Activated T-helper 2 cell treated with anti-CD3 and anti-CD28 coated beads, Interferon-gamma antibody, Interleukin-2, Interleukin-4, amounts not matched to agents 10 μg/mL and 5 μg/mL and 100 μg/mL, durations not matched to agents 14 hours and 24 hours and 36 hours (primary cell): ENCODE measurements at places on chromosomes 1 and 21. TPM values are rescaled to one million over a fixed set of nuclear protein-coding genes. Genes with fewer than 3 reads are reported as not detected.

- DNase-seq, result no peak
These were observed 6.7 kb upstream of the IRF2BP2 start for GRCh38 chr1:234616644-234617043.

Gene SLC1A7
- total RNA-seq, result not detected in 2 replicates

- no peak for DNase-seq
These were observed 20.9 kb upstream of the RGL1 start for GRCh38 chr1:183783767-183784637.

DNA sequence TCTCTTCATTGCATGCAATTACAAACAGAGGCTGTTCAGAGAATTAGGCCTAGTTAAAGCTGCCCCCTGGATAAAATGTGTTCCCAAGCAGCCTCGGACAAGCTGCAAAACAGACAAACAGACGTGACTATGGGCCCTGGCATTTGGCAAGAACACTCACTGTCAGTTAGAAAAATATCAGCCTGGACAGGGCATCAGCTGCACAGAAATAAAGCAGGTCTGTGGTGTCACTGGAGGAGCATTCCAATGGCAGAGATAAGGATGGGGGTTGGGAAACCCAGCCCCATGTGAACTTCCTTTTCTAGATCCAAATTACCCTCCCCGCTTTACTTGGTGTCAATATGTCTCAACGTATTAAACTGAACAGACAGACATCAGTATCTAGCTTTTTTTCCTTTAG, 177.1 kb downstream of the GPATCH2 start:
- no peak for DNase-seq

GRCh38 chr1:1407636-1408318, 684 bp upstream of the MRPL20 start:
- DNase-seq, result no peak

Gene DDR2
- total RNA-seq, result 0.80 and 1.1 TPM in 2 replicates

DNA sequence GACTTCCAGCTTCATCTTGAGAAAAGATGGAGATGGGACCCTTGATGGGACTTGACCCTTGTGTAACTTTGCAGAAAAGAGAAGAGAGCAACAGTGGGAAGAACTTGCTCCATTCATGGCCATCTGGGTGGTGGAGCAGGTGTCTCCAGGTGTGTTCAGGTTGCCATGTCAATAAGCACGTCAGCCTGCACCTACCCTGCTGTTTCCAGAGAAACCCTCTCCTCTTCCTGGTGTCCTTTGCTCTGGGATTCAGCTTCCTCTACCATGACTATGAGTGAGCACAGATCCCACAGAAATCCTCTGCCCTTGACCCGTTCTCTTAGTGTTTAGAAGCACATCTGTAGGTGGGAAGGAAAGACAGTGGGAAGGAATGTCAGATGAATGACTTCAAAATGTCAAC, 21.8 kb upstream of the OTUD3 start:
- DNase-seq, result no peak

DNA sequence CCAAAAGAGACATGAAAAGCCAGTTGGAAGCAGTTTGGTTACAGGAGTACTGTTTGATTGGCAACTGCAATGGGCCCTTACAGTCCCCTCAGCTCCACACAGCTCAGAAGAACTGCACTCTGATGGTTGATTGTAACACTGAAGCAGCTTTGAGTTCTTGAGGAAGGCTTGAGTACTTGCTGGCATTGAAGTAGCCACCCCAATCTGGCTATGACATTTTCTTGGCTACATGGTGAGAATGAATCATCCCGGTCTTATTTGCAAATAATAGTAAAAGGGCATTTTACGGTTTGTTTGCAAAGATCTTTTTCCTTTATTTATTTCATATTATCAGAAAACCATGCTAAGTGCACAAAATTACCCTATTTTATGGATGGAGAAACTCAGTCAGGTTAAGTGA, 159.7 kb upstream of the BEND5 start:
- no peak for DNase-seq

GRCh38 chr1:1206376-1206965, at the start of gene TNFRSF18:
Gene TNFRSF18 (minus strand): TSS chr1:1206592. CDS start chr1:1206571, 21 bp downstream.
- DNase-seq, result no peak

- no peak for DNase-seq
These were observed 84.1 kb upstream of the ZNF326 start for GRCh38 chr1:89910780-89911179.

Gene PERM1
- total RNA-seq, result not detected in 2 replicates

Gene ANGPTL3
- not detected in 2 replicates for total RNA-seq

GRCh38 chr1:35454176-35454575, 103.0 kb downstream of the KIAA0319L start:
- no peak for DNase-seq

DNA sequence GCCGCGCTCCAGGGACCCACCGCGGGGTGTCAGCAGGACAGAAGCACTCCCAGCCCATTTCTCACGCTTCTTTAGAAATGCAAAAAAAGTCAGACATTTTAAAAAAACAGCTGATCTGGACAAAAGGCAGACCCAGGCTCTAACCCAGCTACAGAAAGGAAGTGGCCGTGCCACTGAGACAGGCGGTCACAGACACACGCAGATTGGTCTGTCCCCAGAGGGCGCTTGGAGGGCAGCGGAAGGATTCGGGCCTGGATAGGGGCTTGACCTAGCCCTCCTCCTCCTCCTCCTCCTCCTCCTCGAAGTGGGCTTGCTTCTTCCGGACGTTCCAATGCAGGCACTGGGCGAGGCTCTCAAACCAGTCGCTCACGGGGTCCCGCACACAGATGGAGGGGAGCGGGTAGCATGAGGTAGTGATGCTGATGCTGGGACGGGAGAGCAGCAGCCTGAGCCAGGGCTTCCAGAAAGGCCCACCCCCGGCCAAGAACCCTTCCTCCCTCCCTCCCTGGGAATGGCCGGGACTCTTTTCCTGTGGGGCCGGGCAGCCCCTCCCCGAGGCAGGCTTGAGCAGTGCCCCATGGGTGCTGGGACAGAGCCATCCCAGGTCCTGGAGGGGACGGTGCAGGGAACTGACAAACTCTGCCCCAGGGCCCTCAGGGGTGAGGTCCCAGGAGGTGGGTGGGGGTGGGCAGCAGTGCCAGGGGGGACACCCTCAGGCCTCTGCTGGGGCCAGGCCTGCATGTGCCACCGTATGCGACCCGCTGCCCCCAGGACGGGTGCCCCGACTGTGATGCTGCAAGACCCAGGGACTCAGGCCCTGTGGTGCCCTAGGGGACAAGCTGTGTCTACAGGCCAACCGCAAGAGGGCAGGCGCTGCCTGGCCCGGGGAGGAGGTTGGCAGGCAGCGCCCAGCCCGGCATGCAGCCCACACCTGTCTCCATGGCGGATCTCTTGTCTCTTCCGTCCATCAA, 25.3 kb downstream of the NADK start:
- no peak for DNase-seq

DNA sequence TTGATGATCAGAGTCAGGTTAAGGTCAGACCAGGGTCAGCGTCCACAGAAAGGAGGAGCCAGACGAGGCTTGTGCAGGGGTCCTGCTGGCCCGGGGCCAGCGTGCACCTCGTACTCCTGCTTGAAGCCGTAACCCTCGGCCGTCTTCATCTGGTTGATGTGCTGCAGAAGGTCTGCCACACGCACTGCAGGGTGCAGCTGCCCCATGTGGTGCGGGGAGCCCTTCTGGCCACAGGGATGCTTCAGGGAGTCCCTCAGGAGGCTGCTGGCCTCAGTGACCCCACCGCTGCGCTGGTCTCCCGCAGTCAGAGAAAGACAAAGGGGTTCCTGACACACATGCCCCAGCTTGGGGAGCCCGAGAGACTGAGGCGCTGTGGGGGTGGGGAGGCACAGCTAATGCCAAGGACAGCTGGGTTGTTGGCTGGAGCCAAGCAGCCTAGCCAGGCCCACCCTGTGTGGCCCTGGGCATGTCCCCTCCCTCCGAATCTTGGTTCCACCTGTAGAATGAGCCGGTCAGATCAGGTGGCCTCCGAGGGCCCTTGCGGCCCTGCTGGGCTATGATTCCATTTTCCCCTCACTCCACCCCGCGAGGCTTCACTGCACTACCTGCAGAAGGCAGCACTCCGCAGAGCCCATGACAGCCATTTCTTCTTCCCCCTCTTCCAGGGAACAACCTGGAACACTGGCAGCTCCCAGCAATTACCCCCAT, 251.9 kb downstream of the PTPRU start:
- DNase-seq, result no peak

GRCh38 chr1:202036595-202037387, 26.4 kb downstream of the ELF3 start:
- DNase-seq, result no peak

GRCh38 chr1:178503849-178504248, 7.1 kb upstream of the CLEC20A start:
- DNase-seq, result no peak

GRCh38 chr1:99771513-99771918, 5.1 kb upstream of the FRRS1 start:
- no peak for DNase-seq

GRCh38 chr21:44771896-44772525, 29.6 kb downstream of the UBE2G2 start:
- DNase-seq, result no peak

Gene PCP4
- not detected in 2 replicates for total RNA-seq

DNA sequence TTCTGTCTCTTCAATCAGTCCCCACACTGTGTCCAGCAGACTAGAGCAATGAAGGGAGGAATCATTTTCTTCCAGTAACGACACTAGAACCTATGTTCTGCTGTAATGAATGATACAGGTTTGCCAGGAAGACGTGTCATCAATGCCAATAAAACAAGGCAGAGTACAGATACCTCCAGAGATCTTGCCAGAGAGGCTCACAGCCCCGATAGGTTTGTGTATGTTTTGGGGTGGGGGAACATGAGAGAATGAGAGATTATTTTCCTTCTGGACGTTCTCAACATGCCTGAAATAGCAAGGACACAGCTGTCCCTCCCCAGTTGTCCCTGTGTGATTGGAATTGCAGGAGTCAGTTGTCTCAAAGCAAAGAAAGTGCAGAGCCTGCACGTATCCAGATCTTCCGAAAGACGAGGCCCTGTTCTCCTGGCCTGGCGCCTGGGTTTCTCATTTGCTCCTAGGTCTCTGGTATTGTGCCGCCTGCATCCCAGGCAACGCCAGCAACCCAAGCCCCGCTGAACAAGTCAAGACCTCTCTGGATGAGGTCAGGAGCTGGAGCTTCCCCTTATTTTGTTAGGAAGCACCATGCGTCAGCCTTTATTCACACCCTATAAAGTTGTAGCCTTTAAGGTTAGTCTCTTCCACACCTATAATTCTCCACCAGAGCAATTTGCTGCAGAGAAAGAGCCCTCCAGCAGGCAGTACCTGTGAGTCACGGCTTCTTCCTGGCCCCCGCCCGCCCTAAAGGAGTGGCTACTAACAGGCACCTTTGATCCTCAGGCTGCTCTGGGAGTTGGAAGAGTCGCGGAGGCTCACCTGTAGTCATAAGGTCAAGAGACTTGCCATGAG, 130.5 kb downstream of the TOMM20 start:
- DNase-seq, result no peak

GRCh38 chr1:178088651-178089050, 5.3 kb upstream of the RASAL2 start:
- DNase-seq, result no peak

Gene FCMR
- total RNA-seq, result 14.1 and 16.7 TPM in 2 replicates

Gene CAMSAP2
- 0.52 and 0.97 TPM in 2 replicates for total RNA-seq

Gene LIN28A
- not detected in 2 replicates for total RNA-seq

- DNase-seq, result no peak
These were observed 49.3 kb downstream of the KCNAB2 start for GRCh38 chr1:6094801-6095505.

GRCh38 chr1:168410464-168410863, 129.8 kb downstream of the TBX19 start:
- no peak for DNase-seq

DNA sequence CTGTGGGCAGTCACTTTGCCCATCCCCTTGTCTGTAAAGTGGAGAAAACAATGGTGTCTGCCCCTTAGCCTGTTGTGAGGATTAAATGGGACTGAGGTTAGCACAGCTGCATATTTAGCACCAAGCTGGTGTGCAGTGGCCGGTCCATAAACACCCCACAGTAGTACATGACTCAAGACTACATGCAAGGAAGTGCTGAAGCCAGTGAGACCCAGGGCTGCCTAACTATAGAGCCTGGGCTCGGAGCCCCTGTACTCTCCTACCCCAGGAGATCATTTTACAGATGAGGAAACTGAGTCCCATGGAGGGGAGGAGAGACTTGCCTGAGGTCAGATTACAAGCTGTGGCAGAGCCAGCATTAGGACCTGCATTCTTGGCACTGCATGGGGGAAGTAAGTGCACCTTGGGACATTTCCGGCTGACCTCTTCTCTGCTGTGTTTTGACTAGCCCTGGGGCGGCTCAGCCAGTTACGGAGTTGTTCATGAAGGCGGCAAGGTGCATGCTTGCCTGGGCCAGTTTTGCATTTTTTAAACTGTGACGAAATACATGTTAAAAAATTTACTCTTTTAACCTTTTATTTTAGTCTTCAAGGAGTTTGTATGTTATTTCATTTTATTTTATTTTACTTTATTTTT, 3.2 kb downstream of the SERINC2 start:
- DNase-seq, result no peak

Gene RIPK4
- total RNA-seq, result not detected in 2 replicates

DNA sequence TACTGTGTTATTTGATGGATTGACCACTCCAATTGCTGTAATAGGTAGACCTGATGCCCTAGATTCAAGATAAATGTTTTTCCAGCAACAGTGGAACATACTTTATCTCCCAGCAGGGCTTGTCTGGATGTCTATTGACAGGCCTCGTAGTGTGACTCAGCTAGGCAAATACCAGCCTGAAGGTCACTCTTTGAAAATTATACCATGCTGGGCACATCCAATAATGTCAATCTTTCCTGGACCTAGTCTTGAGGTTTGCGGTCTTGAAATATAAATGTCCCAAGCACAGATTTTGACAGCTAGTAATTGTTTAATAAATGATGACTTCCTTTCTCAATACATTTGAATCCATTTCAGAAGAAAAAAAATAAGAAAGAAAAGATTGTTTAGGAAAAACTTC, 1138.0 kb upstream of the TMPRSS15 start:
- no peak for DNase-seq

DNA sequence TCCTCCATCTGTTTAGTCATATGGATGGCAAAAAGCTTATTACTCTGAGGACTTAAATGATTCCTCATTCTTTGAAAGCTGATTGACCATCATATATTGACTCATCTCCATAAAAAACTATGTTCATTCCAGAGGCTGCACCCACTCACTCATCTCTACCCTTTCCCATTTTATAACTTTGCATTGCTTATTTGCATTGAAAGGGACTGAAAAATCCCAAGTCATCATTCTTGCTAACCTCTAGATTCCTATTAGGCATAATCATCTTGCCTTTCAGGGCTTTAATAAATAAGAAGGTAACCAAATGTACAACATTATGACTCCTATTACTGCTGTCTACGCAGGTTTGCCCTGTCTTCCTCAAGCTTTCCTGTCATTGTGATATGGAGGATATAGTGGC, 1180.3 kb upstream of the B3GALT2 start:
- DNase-seq, result no peak

- no peak for DNase-seq
These were observed 304 bp downstream of the PLPPR5 start for GRCh38 chr1:99004254-99004860.
